ENCODE measurements at places on chromosomes 3 and 15.

GRCh38 chr3:23809840-23810342 lies 4.1 kb downstream of the UBE2E1 start:
- DNase-seq: peak; percentile 33

DNA sequence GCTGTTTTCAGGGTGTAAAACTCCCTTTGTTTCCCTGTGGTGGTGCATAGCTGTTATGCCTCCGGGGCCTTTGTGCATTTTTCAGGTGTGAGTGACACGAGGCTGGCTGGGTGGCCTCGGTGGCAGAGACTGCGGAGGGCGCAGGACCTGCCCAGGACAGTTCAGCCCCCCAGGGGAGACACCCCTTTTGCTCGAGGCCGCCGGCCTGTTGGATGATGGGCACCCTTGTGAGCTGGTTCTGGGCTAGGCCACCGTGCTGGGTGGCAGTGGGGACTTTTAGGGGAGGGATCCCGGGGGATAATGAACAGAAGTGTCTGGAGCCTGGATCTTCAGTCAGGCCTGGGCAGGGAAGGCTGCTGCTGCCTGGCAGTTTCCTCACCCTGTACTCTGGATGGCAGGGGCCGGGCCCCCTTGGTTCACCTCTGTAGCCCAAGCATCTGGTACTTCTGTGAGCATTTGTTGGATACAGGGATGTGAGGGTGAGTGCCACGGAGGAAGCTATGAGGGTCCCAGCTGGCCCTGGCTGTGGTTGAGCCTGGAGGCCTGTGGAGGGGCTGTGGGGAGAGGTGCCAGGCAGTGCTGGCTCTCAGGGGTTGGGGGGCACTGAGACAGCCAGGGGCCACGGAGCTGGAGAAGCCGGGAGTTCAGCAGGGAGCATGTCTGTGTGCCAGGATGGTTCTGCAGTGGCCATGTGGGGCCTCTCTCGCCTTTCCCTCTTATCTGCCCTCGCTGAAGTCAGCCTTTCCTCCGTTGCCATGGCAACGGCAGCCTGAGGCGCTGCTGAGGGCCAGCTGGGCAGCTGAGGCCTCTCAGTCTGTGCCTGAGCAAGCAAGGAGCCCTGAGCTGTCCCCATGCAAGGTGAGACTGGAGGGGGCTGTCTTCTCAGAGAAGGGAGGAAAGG lies 49.0 kb downstream of the KY start:
- DNase-seq: peak; percentile 81

GRCh38 chr3:34008191-34008590 lies 209.8 kb downstream of the PDCD6IP start:
- DNase-seq: no peak

DNA sequence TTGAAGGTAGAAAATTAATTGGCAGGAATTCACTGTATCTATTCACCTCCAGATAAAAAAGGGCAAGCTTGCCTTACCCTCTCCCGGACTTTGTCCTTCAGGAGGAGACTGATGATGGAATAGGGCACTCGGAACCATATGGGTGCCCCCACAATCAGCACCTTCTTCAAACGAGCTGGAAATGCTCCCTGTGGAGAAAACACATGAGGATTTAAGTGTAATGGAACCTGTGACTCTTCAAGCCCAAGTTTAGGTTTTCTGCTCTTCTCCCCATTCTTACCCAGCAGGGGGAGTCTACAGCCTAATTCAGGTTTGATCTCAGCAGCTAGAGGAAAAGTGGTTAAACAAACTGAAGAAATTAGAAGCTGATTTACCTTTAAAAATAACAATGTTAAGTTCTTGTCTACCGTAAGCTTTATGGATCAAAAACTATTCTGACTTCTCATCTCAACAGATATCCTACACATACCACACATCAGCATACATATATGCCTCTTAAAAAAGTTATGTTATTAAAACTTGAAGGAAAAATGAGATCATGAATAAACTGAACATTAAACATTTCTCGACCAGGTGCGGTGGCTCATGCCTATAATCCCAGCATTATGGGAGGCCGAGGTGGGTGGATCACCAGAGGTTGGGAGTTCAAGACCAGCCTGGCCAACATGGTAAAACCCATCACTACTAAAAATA lies 57.5 kb upstream of the SIN3A start:
- DNase-seq: no peak

GRCh38 chr3:196096382-196096953 lies 14.6 kb upstream of the TFRC start:
- peak; percentile 70 for DNase-seq

GRCh38 chr15:90079619-90080457 lies 22.4 kb downstream of the IDH2 start:
- DNase-seq: no peak

DNA sequence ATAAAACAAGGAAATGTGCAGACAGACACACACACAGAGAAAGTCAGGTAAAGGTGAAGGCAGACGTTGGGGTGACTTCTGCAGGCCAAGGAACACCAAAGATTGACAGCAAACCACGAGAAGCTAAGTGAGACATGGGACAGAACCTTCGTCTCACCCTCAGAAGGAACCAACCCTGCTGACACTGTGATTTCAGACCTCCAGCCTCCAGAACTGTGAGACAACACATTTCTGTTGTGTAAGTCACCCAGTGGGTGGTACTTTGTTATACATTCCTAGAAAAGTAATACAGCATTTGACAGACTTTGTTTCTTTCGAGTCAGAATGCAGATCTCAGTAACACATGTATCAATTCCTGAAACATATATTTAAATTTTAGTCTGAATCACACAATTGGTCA lies 7.1 kb downstream of the WDR72 start:
- DNase-seq: no peak

Data from pons (tissue), 1 donor.